Esophagus muscularis mucosa (tissue), 4 donors: ENCODE measurements at places on chromosomes 16 and 17. TPM values are rescaled to one million over a fixed set of nuclear protein-coding genes. Genes with fewer than 3 reads are reported as not detected.

ZNF423 gene
- 8.7 TPM for total RNA-seq

MT4 gene
- not detected for total RNA-seq

RAMP2 gene
- 19.5 TPM for total RNA-seq

TAC4 gene
- total RNA-seq: not detected

ANTKMT gene
- 26.5 TPM for total RNA-seq

GRCh38 chr17:31534223-31534888 is 142.9 kb downstream of the RAB11FIP4 start:
- no peak for DNase-seq

GRCh38 chr16:72092832-72093447 is 480 bp downstream of the TXNL4B start:
- no peak for DNase-seq

DNA sequence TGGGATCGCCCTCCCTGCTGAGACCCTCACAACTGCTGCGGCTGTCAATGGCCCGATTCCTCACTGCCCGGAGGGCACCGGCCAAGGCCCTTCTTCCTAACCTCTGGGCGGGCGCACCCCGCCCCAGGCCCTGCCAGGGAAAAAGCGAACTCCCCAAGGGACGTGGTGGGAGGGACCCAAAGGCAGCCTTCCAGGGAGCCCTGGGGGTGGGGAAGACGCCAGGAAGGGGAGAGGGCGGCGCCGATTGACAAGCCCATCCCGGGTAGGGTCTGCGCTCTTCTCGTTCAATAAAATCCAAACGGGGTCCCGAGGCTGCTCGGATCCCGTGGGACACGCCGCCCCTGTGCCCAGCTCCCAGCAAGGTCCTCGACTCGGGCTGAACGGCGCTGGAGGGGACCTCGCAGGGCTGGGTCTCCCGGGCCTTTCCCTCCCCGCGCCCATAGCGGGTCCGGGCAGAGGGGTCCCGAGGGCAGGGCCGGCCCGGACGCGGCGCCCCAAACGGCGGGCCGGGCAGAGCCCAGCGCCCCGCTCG is 416 bp downstream of the KIFC3 start:
- DNase-seq: no peak

DNA sequence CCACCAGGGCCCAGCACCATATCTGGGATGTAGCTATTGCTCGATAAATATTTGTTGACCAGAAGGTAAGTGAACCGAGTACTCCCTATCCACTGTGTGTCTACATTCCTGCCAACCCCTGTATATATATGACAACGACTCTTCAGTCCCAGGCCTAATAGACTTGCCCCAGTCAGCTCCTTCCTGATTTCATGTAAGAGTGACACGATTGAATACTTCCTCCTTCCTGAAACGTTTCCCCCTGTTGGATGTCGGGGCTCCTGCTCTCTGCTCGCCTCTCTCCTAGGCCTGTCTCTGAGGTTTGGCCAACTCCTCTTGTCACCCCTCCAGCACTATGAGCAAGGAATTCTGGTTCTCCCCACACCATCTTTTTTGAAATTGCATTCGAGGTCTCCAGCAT is 178.9 kb downstream of the PRKCA start:
- no peak for DNase-seq

DNA sequence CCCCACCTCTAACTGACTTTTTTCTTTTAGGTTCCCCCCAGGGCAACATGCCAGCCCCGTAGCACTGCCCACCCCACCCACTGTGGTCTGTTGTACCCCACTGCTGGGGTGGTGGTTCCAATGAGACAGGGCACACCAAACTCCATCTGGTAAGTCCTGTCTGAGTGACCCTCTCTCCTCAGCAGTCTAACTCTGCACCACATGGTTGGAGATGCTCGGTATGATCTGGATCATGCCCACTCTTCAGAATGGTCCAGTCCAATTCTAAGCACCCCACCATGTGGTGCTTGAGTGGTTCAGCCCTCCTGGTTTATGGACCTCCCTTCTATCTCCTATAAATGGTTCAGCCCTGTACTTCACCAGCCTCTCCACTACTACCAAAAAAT is 5.9 kb downstream of the KDM6B start:
- no peak for DNase-seq

DNA sequence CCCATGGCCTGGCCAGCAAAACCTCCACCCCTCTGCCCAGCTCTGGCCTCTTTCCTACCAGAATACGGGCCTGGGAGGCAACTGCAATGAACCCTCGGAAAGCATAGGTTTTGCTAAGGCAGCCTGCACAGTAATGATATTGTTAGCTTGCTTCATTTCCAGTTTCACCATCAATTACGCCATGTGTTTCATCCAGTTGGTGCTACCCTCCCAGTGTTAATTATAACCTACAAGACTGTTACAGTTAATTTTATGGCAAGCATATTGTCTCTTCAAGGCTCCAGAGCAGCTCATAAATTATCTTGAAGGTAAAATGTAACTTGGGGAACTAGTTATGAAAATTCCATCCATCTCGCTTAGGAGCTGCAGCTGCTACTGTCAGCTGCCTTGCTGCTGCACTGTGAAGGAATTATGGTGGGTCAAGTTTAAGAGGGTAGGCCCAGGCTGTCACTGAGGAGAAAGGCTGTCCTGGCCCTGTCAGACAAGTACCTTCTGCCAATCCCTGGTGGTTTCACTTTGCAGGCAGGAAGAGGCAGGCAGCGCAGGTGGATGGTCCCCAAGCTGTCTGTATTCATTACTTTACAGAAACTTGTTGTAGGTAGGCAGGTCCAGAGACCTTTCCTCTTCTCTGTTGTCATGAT is 242.9 kb downstream of the FTO start:
- DNase-seq: no peak

- DNase-seq: no peak
These were observed 9.2 kb downstream of the CHMP6 start for GRCh38 chr17:81000631-81001357.
